Fibroblast of the aortic adventitia (primary cell): ENCODE measurements at places on chromosomes 11 and 22.
A peak's percentile ranks its signal among the peaks of the same experiment; 100 is the strongest.

DNA sequence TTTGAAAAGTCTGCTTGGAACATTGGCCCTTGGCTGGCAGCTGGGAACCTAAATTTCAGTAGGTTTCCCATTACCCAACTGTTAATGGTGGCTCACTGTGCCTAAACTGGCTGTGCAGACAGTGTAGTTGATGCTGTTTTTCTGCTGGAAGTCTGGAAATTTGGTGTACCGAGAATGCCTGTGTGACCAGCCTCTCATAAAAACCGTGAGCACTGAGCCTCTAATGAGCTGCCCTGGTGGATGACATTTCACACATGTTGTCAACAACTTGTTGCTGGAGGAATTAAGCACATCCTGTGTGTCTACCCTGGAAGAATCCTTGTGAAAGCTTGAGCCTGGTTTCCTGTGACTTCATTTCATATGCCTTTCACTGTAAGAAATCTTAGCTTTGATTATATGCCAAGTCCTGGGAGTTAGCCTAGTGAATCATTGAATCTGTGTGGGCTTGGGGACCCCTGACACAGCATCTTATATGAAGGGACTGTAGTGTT, 131.1 kb downstream of the LDLRAD3 start:
- DNase-seq = peak; percentile 78

- DNase-seq = no peak
Observed at GRCh38 chr11:59728154-59728553, 14.5 kb upstream of the OR10V1 start.

GRCh38 chr11:114077482-114078305, 18.2 kb downstream of the ZBTB16 start:
- no peak for DNase-seq

- peak; percentile 19 for DNase-seq
Observed at GRCh38 chr11:65662247-65662798, 393 bp downstream of the RELA start.
